ENCODE measurements at places on chromosomes 11 and 22. TPM values are rescaled to one million over a fixed set of nuclear protein-coding genes. Genes with fewer than 3 reads are reported as not detected.

DNA sequence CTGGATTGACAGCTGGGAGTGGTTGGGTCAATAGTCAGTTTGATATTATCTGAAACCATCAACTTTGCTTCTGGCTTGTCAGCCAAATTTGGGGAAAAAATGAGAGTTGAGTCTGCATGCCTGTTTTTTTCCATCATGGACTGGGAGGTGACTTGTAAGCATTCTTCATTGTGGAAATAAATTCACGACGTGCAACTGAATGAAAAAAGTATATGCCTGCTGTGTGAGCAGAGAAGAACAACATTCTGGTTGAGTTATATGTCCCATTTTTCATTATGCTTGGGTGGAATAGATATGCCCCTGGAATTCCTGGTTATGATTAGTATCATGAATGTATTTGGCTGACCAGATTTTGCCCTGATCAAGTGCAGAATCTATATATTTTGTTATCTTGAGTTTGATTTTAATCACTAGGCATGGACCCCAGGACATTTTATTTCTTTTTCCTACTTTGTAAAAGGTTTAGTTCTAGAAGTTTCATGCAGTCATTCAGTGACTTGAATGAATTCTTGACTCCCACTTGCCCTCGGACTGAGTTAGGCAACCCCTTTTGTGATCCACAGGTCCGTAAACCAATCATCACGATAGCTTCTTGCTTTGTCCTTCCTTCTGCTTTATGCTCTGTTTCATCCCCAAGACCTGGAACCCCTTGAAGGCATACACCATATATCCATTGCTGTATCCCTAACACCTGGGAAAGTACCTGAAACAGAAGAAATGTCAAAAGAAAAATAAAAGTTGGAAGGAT, 205.8 kb downstream of the NAV2 start:
- DNase-seq: no peak
- H3K36me3 ChIP-seq: no peaks in the 10 kb centered on the region

Gene ACER3
- 7.0 TPM for total RNA-seq

Gene EFCAB6
- total RNA-seq: 0.17 TPM

- H3K4me3 ChIP-seq: no peak overlapping the region
- no peaks in the 10 kb centered on the region for H3K36me3 ChIP-seq
- H3K27ac ChIP-seq: no peak overlapping the region
- no peaks in the 10 kb centered on the region for H3K4me1 ChIP-seq
These were observed 15.3 kb upstream of the TRIM29 start for GRCh38 chr11:120153221-120153620.

DNA sequence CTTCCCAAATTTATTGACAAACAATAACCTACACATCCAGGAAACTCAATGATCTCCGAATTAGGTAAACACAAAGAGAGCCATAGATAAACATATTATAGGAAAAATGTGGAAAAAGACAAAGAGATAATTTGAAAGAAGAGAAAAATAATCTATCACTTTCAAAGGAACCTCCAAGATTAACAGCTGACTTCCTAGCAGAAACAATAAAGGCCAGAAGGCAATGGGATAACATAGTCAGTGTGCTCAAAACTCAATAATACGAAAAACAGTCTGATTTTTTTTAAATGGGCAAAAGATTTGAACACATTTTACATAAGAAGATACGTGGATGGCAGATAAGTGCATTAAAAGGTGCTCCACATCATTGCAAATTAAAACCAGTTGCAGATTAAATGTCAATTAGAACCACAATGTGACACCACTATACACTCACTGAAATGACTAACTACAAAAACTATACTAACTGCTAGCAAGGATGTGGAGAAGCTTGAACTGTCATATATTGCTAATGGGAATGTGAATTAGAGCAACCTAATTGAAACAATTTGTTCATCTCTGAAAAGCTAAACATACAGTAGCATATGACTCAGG, 300.4 kb downstream of the TMEM135 start:
- no peaks in the 10 kb centered on the region for H3K36me3 ChIP-seq
- H3K27me3 ChIP-seq: no peaks in the 10 kb centered on the region
- H3K27ac ChIP-seq: no peak overlapping the region
- DNase-seq: no peak

DNA sequence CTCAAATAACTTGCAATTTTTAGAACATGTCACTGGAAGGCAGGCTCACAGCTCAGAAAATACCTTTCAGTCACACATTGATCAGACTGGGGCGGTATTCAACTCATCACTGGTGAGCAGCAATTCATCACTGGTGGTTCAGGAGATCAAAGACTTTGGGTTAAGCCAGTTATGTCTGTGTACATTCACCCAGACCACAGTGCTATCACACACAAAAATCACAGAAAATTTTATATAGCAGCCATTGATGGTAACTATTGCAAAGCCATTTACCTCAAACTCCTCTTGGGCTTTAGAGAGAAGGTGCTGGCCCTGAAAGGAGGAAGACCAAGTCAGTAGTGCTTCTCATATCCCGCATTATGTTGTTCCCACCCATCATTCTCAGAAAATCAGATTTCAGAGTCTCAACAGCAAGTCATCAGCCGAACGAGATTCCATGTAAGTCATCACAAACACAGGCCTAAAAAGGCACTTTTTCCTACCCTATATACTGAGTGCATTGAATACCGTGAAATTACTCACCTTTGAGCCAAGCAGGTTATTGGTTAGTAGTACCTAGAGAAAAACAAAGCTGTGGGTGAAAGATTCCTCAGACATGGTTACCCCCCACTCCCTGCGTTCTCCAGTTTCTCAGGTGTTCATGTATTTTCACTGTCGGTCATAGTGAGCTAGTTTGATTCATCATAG, 14.0 kb upstream of the WDR74 start:
- H3K27me3 ChIP-seq: no peaks in the 10 kb centered on the region
- H3K4me3 ChIP-seq: peak overlapping the region; percentile 79
- peaks cover 44% of the 10 kb centered on the region for H3K4me1 ChIP-seq
- no peak for DNase-seq

DNA sequence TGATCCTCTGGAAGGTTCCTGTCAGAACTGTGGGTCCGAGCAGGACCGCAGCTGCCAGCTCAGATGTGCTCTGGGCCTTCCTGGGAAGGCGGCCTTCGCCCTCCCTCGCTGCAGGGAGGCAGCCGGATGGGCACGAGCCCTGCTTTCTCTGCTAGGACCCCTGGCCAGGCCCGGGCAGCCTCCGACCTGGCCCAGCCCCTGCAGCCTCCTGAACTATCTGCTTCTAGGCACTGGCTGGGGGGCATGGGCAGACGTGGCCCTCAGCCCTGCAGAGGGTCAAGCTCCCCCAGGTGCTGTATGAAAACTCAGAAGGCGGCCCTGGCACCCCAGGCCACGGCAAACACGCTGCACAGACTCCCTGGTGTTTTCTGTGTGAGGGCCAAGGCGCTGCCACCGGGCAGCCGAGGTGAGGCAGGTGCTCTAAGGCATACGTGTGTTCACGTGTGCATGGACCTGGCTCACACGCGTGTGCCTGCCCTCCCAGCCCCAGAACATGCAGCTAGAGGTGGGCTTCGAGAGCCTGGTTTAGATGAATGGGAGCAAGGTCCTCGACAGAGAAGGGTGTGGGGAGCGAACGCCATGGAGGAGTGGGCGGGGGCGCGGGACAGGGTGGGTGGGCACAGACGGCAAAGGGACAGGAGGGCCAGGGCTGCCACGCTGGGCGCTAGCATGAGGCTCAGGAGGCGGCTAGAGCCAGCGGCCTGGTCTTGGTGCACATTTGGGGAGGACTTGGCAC, 4.3 kb downstream of the LRFN4 start:
- no peak for DNase-seq
- H3K27me3 ChIP-seq: no peaks in the 10 kb centered on the region
- peaks cover 5% of the 10 kb centered on the region for H3K4me1 ChIP-seq

Gene SNX32
- total RNA-seq: 0.61 TPM

Gene PKDREJ
- total RNA-seq: not detected

GRCh38 chr11:65311170-65311678, 3.4 kb upstream of the CDC42EP2 start:
- peaks cover 21% of the 10 kb centered on the region for H3K4me1 ChIP-seq
- H3K27ac ChIP-seq: no peak overlapping the region
- H3K4me3 ChIP-seq: no peak overlapping the region
- H3K36me3 ChIP-seq: no peaks in the 10 kb centered on the region
- DNase-seq: no peak
- no peaks in the 10 kb centered on the region for H3K27me3 ChIP-seq

GRCh38 chr11:62560566-62561103, 13.1 kb downstream of the EEF1G start:
- H3K27ac ChIP-seq: no peak overlapping the region
- no peak overlapping the region for H3K4me3 ChIP-seq
- peak; percentile 81 for DNase-seq

- no peak overlapping the region for H3K4me3 ChIP-seq
- H3K36me3 ChIP-seq: peaks cover 71% of the 10 kb centered on the region
- H3K27ac ChIP-seq: no peak overlapping the region
These were observed 18.6 kb downstream of the ASCC2 start for GRCh38 chr22:29819501-29819900.

DNA sequence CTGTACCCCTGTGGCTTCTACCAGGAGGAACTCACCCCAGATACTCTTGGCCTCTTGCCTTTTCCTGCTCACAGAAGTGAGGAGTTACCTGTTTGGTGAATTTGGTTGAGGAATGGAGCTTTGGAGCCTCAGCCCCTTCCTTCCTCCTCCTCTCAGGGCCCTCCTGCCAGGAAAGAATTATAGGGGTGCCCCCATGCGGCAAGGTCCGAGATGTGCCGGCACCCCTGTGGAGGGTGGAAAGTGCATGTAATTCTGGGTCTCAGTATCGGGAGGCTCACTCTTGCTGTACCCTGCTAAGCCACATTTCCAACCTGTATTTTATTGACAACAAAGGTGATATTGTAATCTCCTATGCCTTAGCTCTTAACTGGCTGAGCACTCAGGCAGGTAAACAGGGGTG, 13.7 kb upstream of the IGSF22 start:
- H3K36me3 ChIP-seq: no peaks in the 10 kb centered on the region
- H3K27ac ChIP-seq: no peak overlapping the region
- DNase-seq: no peak
- no peaks in the 10 kb centered on the region for H3K27me3 ChIP-seq

DNA sequence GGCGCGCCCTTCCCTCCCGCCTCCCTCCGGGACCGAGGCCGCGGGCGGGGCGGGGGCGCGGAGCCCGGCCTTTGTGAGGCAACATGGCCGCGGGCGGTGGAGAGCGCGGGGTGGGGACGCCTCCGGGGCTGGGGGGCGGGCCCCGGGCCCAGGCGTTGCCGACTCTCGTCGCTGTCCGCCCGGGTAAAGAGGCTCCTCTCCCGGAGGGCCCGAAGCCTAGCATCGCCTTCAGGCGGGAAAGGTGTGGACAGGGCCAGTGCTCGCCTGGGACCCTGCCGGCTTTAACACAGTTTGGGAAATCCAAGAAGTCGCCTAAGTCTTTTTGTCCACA, 369 bp downstream of the DGCR8 start:
- peak overlapping the region; percentile 76 for H3K4me3 ChIP-seq
- DNase-seq: peak; percentile 88
- no peaks in the 10 kb centered on the region for H3K27me3 ChIP-seq
- peak overlapping the region; percentile 53 for H3K27ac ChIP-seq
- peaks cover 48% of the 10 kb centered on the region for H3K4me1 ChIP-seq

DNA sequence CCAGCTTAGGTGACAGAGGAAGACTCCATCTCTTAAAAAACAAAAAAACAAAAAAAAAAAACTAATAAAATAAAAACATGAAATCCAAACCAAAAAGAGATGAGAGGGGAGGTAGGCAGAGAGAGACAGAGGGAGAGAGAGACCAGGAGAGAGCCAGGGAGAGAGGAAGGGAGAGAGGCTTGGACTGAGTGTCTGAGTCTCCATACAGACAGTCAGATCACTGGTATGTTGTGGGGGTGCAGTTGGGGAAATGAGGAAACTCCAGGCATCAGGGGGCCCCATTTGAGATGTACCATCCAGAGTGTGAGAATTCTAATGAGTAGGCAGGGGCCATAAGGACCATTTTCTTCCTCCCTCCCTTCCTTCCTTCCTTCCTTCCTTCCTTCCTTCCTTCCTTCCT, 53.1 kb upstream of the SEPTIN5 start:
- H3K27ac ChIP-seq: no peak overlapping the region
- no peaks in the 10 kb centered on the region for H3K36me3 ChIP-seq
- DNase-seq: no peak
- H3K4me1 ChIP-seq: no peaks in the 10 kb centered on the region
- no peaks in the 10 kb centered on the region for H3K27me3 ChIP-seq

GRCh38 chr11:85685125-85685819, 723 bp downstream of the CCDC89 start:
- no peak overlapping the region for H3K4me3 ChIP-seq
- no peaks in the 10 kb centered on the region for H3K27me3 ChIP-seq
- H3K4me1 ChIP-seq: peaks cover 12% of the 10 kb centered on the region
- DNase-seq: no peak
- H3K36me3 ChIP-seq: no peaks in the 10 kb centered on the region
- H3K27ac ChIP-seq: no peak overlapping the region

- H3K27me3 ChIP-seq: no peaks in the 10 kb centered on the region
- no peak overlapping the region for H3K27ac ChIP-seq
- no peak for DNase-seq
- H3K4me1 ChIP-seq: no peaks in the 10 kb centered on the region
- H3K4me3 ChIP-seq: no peak overlapping the region
These were observed 99.6 kb downstream of the CSNK2A3 start for GRCh38 chr11:11253497-11253896.

- DNase-seq: no peak
- H3K36me3 ChIP-seq: no peaks in the 10 kb centered on the region
- peaks cover 6% of the 10 kb centered on the region for H3K4me1 ChIP-seq
- no peak overlapping the region for H3K27ac ChIP-seq
- no peaks in the 10 kb centered on the region for H3K27me3 ChIP-seq
These were observed 3.5 kb downstream of the TMPRSS6 start for GRCh38 chr22:37105990-37106389.

Gene TRIM51
- total RNA-seq: not detected

DNA sequence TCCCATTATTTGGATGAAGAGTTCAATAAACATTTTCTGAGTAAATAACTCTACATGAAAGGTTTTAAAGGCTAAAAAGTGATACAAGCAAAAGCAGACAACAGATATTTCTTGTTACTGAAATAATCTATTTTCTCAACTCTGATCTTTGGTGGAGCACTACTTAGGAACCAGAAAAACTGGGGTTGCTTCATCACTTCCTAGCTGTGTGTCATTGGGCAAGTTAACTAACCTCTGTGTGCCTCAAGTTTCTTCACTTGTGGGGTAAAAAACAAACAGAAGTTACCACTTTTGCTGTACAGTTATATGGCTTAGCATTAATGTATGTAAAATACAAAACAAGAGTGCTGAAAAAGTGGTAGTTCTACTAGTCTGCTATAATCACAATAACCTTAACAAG, 5.6 kb downstream of the MAPK1 start:
- no peaks in the 10 kb centered on the region for H3K36me3 ChIP-seq
- peaks cover 67% of the 10 kb centered on the region for H3K4me1 ChIP-seq
- no peak overlapping the region for H3K4me3 ChIP-seq

Gene CEP126
- 1.2 TPM for total RNA-seq

GRCh38 chr11:59097113-59097708, 9.8 kb upstream of the FAM111B start:
- H3K4me3 ChIP-seq: no peak overlapping the region
- H3K27ac ChIP-seq: no peak overlapping the region
- peaks cover 12% of the 10 kb centered on the region for H3K27me3 ChIP-seq
- H3K4me1 ChIP-seq: peaks cover 8% of the 10 kb centered on the region

Gene APOA5
- total RNA-seq: not detected

GRCh38 chr22:47859881-47860525, 1097.6 kb downstream of the TBC1D22A start:
- H3K4me1 ChIP-seq: no peaks in the 10 kb centered on the region
- H3K27ac ChIP-seq: no peak overlapping the region
- H3K27me3 ChIP-seq: no peaks in the 10 kb centered on the region
- no peak overlapping the region for H3K4me3 ChIP-seq

Measured in CD4-positive, alpha-beta T cell (primary cell).